ENCODE measurements at places on chromosomes 12 and 14. TPM values are rescaled to one million over a fixed set of nuclear protein-coding genes. Genes with fewer than 3 reads are reported as not detected.

GRCh38 chr12:48486261-48486660, 4.0 kb downstream of the C12orf54 start:
- no peaks in the 10 kb centered on the region for H3K36me3 ChIP-seq
- H3K27ac ChIP-seq = no peak overlapping the region
- no peak for DNase-seq
- no peaks in the 10 kb centered on the region for H3K27me3 ChIP-seq

DNA sequence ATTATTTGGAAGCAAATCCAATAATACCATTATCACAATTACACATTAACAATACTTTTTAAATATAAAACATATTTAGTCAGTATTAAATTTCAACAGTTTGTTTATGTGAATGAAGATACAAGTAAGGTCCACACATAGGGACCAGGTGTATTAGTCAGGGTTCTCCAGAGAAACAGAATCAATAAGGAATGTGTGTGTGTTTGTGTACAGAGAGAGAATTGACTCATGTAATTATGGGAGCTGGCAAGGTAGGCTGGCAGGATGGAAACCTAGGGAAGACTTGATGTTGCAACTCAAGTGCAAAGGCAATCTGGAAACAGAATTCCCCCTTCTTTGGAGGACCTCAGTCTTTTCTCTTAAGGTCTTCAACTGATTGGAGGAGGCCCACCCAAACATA, 123.2 kb upstream of the OTX2 start:
- no peak overlapping the region for H3K4me3 ChIP-seq
- no peaks in the 10 kb centered on the region for H3K27me3 ChIP-seq
- no peaks in the 10 kb centered on the region for H3K36me3 ChIP-seq
- no peaks in the 10 kb centered on the region for H3K4me1 ChIP-seq

GRCh38 chr12:53950437-53950773, 4.3 kb upstream of the HOXC12 start:
- no peak overlapping the region for H3K4me3 ChIP-seq
- H3K4me1 ChIP-seq = no peaks in the 10 kb centered on the region
- H3K36me3 ChIP-seq = no peaks in the 10 kb centered on the region
- DNase-seq = no peak

GRCh38 chr12:111268738-111269572, 99.9 kb downstream of the PHETA1 start:
- no peaks in the 10 kb centered on the region for H3K27me3 ChIP-seq
- no peak overlapping the region for H3K27ac ChIP-seq
- no peak for DNase-seq
- no peaks in the 10 kb centered on the region for H3K4me1 ChIP-seq
- no peaks in the 10 kb centered on the region for H3K36me3 ChIP-seq

GRCh38 chr12:130970908-130971233, 17.2 kb downstream of the ADGRD1 start:
- H3K4me3 ChIP-seq = no peak overlapping the region
- no peaks in the 10 kb centered on the region for H3K36me3 ChIP-seq
- H3K27ac ChIP-seq = no peak overlapping the region
- DNase-seq = no peak
- H3K4me1 ChIP-seq = peaks cover 28% of the 10 kb centered on the region

DNA sequence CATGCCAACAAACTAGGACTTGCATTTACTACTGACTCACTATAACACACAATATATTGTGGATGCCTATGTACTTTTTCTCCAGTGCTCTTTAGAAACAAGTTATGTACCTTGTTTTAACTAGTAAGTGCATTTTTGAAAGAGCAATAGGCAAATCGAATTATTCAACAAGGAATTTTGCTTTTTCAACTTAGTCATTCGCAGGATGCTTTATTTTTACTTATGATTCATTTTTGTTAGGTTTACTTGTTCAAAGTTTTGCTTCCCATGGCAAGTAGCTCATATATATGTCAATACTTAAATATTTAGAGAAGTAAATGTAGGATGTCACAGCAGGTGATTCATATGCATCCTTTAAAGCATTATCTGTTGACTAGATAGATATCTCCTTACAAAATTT, 149.8 kb downstream of the PELI2 start:
- no peaks in the 10 kb centered on the region for H3K36me3 ChIP-seq
- H3K27ac ChIP-seq = no peak overlapping the region
- H3K4me3 ChIP-seq = no peak overlapping the region

Gene RTN1
- total RNA-seq = 0.37 TPM

Gene ANAPC5
- total RNA-seq = 68.8 TPM

Gene LRFN5
- total RNA-seq = not detected

Gene KLRD1
- 0.99 TPM for total RNA-seq

Gene SERPINA10
- 128 TPM for total RNA-seq

Gene PLA2G1B
- not detected for total RNA-seq
